ENCODE measurements at places on chromosomes 7 and 10.

- no peaks in the 10 kb centered on the region for H3K36me3 ChIP-seq
- no peaks in the 10 kb centered on the region for H3K4me1 ChIP-seq
- DNase-seq: no peak
- peaks cover 21% of the 10 kb centered on the region for H3K27me3 ChIP-seq
- H3K4me3 ChIP-seq: no peak overlapping the region
- no peak overlapping the region for H3K27ac ChIP-seq
These were observed 235.5 kb downstream of the ZNF92 start for GRCh38 chr7:65609131-65609530.

GRCh38 chr7:108293149-108293612, 163.0 kb upstream of the LAMB4 start:
- H3K27me3 ChIP-seq: peaks cover 5% of the 10 kb centered on the region
- no peak overlapping the region for H3K4me3 ChIP-seq
- DNase-seq: no peak
- no peaks in the 10 kb centered on the region for H3K36me3 ChIP-seq

DNA sequence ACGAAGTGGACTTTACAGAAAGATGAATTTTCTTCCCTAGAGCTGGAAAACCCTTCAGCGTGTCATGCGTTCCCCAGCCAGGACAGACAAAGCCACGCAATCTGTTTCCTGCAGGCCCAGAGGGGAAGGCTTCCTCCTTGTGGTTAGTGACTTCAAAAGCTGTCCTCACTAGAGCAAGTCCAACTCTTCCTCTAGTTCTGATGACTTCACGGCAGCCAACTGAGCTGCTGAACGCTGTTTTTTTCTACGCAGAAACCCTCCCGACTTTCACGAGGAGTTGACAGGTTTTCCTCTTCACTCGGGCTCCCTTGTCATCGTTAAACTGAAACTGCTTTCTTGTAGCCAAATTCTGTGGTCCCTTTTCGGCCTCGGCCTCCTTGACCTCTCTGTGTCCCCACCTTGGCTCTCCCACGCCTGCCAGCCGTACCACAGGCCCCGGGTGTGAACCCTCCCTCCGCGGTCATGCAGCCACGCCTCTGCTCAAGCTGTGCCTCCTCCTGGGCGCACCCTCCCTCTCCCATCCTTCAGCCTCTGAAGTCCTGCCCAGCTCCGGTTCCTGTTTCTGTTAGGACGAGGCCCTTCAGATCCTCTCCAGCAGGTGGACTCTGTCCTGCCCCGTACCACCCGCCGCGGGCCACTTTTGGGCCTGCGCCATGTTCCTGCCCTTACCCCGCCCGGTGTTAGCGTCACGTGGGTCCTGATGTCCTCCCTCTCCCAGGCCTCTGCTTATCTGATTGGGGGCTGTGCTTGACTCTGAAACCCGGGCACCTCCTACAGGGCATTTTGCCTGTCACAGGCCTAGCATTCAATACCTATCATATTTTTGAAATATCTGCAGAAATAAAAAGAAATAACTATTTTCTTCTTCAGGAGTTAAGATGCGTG, 39.3 kb downstream of the CUX1 start:
- peak overlapping the region; percentile 92 for H3K4me3 ChIP-seq
- peaks cover 74% of the 10 kb centered on the region for H3K4me1 ChIP-seq
- peak overlapping the region; percentile 98 for H3K27ac ChIP-seq
- H3K27me3 ChIP-seq: no peaks in the 10 kb centered on the region
- peak; percentile 76 for DNase-seq

DNA sequence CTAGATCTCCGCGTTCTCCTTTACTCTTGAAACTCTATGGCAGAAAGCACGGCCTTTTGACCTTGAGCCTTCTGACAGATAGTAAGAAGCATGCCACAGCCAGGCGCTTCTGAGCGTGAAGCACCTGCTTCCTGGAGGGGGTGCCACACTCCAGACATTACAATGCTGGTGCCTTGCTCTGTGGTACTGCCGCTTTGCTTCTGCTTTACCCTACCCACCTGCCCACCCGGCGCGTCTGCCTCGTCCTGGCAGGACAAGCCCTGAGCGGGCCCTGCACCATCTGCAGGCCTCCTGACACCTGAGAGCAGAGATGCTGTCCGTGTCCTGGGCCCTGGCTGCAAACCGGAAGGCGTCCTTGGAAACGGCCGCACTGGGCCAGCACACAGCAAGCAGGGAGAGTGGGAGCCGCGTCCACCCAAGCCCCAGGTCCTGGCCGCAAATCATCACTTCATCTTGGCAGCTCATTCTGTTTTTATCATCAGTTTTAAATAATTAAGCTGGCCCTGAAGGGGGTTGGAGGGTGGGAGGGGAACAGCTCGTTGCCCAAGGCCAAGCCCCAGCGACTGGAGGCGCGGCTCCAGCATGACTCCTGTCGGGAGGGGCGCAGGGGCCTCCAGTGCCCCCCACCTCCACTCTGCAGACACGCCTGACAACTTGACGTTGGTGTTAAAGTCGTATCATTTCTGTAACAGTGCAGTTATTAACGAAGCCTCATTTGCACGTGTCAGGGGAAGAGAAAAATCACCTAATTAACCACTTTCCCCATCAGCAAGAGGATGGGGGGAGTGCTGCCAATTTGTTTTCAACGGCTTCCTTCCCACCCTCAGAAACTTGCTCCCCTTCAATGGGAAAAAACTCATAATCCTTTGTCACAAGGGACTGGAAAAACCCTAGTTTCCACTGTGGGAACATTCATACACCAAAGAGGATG, 132.2 kb downstream of the MAD1L1 start:
- H3K27me3 ChIP-seq: no peaks in the 10 kb centered on the region
- H3K36me3 ChIP-seq: no peaks in the 10 kb centered on the region
- peak overlapping the region; percentile 82 for H3K4me3 ChIP-seq
- H3K4me1 ChIP-seq: peaks cover 69% of the 10 kb centered on the region
- DNase-seq: peak; percentile 61
- H3K27ac ChIP-seq: peak overlapping the region; percentile 94

DNA sequence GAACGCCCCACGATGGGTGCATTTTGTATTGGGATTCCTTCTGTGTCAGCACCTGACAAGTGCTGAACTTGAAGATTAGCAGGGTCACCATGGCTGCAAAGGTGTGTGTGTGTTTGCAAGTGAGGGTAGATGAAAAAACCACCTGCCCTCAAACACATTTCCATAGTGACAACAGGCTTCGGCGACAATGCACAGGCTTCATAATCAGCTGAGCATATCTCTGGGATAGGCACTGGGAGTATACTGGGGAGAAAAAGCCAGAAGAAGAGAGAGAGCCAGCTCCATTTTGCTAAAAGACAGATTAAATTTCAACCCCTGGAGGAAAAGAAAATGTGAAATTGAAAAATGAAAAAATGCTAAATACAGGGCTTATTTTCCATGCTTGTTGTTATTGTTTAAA, 656.1 kb downstream of the INHBA start:
- no peak for DNase-seq
- no peaks in the 10 kb centered on the region for H3K4me1 ChIP-seq
- H3K27me3 ChIP-seq: no peaks in the 10 kb centered on the region
- no peak overlapping the region for H3K4me3 ChIP-seq
- no peaks in the 10 kb centered on the region for H3K36me3 ChIP-seq

DNA sequence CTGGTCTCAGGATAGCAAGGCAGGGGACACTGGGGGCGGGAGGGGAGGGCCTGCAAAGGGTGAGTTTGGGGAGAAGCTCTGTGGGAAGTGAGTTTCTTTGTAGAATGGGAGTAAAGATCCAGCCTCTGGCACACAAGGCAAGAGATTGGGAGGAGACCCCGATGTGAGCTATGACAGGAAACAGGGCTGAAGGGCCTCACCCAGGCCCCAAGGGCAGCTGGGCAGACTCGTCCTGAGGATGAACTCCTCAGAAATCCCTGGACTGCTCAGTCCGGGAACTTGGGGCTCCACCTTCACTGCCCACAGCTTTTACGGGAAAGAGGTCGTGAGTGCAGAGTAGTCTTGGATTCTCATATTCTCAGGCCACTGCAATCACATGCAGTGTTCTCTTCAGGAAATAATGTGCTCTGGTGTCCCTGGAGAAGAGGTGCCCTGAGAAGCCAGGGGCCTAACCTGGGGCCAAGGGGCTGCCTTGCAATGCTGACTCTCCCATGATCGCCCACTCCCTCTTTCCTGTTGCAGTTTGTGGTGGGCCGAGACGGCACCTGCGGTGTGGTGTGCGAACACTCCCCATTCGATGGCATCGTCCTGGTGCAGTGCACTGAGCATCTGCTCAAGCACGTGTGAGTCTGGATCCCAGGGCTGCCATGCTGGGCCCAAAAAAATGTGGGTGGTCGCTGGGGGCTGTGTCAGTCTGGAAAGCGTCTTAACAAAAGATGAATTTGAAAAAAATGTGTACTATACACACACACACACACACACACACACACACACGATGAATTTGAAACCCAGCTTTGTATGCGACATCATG, 31.3 kb upstream of the C10orf53 start:
- H3K27me3 ChIP-seq: peaks cover 32% of the 10 kb centered on the region
- no peak overlapping the region for H3K4me3 ChIP-seq
- H3K4me1 ChIP-seq: peaks cover 8% of the 10 kb centered on the region
- no peak overlapping the region for H3K27ac ChIP-seq

DNA sequence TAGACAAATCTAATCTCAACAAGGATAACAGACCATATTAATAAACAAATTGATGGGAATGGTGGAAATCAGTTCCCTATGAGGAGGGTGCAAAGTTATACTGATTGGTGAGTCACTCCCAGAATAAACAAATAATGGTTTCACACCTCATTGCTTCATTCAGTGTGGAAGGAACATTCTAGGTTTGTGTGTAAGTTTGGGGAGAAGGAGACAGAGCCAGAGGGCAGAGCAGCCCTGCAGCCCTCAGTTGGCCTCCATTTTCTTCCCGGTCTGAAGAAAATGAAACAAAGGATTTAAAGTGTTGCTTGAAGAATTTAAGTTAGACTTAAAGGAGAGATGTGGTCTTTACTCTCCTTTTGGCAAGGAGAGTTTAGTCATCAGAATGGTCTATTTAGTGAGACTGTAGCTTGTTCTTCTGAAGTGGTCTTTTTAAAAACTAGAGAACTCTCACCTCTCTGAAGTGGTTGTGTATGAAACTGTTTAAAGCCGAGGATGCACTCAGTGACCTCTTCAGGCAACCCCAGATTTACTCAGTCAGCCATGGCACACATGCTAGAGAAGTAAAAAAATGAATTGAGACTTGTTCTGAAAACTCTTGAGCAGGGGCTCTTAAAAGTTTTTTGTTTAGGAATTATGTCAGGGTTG, 27.2 kb downstream of the IKZF1 start:
- H3K4me1 ChIP-seq: peaks cover 20% of the 10 kb centered on the region
- H3K27ac ChIP-seq: no peak overlapping the region
- H3K4me3 ChIP-seq: no peak overlapping the region
- H3K27me3 ChIP-seq: no peaks in the 10 kb centered on the region

GRCh38 chr7:27125986-27126394, 4.6 kb downstream of the HOXA4 start:
- peaks cover 28% of the 10 kb centered on the region for H3K27me3 ChIP-seq
- H3K27ac ChIP-seq: no peak overlapping the region
- no peaks in the 10 kb centered on the region for H3K36me3 ChIP-seq

- no peak overlapping the region for H3K4me3 ChIP-seq
- no peak overlapping the region for H3K27ac ChIP-seq
- DNase-seq: no peak
- H3K27me3 ChIP-seq: no peaks in the 10 kb centered on the region
- no peaks in the 10 kb centered on the region for H3K4me1 ChIP-seq
These were observed 369.6 kb upstream of the VWC2 start for GRCh38 chr7:49403844-49404243.

DNA sequence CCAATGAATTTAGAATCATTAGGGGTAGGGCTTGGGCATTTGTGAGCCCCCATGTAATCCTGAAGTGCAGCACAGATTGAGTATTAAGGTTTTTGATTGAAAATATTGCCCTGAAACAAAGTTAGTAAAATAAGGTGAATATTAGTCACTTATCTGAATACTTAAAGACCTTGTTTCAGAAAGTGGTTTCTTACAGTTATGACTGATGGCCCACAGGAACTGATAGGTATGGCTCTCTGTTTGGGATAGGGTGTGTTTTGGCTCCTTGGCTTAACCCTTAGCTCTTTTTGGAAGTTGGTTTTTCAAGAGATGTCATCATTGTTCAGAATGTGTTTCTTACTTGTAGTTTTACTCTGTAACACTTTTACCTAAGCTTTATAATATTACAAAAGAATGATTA, 34.8 kb downstream of the MDFIC start:
- peaks cover 66% of the 10 kb centered on the region for H3K4me1 ChIP-seq
- no peak overlapping the region for H3K4me3 ChIP-seq
- H3K27me3 ChIP-seq: no peaks in the 10 kb centered on the region
- peaks cover 58% of the 10 kb centered on the region for H3K36me3 ChIP-seq
- DNase-seq: no peak

GRCh38 chr7:17523813-17524739, 225.6 kb downstream of the AHR start:
- no peak overlapping the region for H3K4me3 ChIP-seq
- no peaks in the 10 kb centered on the region for H3K4me1 ChIP-seq
- no peaks in the 10 kb centered on the region for H3K36me3 ChIP-seq
- no peak for DNase-seq
- H3K27ac ChIP-seq: no peak overlapping the region
- H3K27me3 ChIP-seq: no peaks in the 10 kb centered on the region

GRCh38 chr7:27914409-27914808, 174.4 kb downstream of the TAX1BP1 start:
- H3K36me3 ChIP-seq: peaks cover 24% of the 10 kb centered on the region
- peaks cover 24% of the 10 kb centered on the region for H3K4me1 ChIP-seq
- no peak for DNase-seq
- H3K27ac ChIP-seq: no peak overlapping the region
- no peaks in the 10 kb centered on the region for H3K27me3 ChIP-seq

GRCh38 chr7:117124591-117125220, 171.4 kb downstream of the ST7 start:
- H3K27ac ChIP-seq: no peak overlapping the region
- DNase-seq: no peak
- no peak overlapping the region for H3K4me3 ChIP-seq
- no peaks in the 10 kb centered on the region for H3K4me1 ChIP-seq
- no peaks in the 10 kb centered on the region for H3K36me3 ChIP-seq
- H3K27me3 ChIP-seq: no peaks in the 10 kb centered on the region

GRCh38 chr10:130341356-130341755, 205.2 kb downstream of the GLRX3 start:
- H3K27ac ChIP-seq: no peak overlapping the region
- no peak overlapping the region for H3K4me3 ChIP-seq
- no peaks in the 10 kb centered on the region for H3K27me3 ChIP-seq
- no peaks in the 10 kb centered on the region for H3K4me1 ChIP-seq
- no peak for DNase-seq

- no peak overlapping the region for H3K4me3 ChIP-seq
These were observed 151.8 kb downstream of the KCNMA1 start for GRCh38 chr10:77485847-77486246.

GRCh38 chr7:43508461-43508860, 74.4 kb upstream of the STK17A start:
- H3K4me3 ChIP-seq: no peak overlapping the region
- DNase-seq: no peak
- no peak overlapping the region for H3K27ac ChIP-seq

- H3K36me3 ChIP-seq: peaks cover 33% of the 10 kb centered on the region
- H3K4me1 ChIP-seq: peaks cover 65% of the 10 kb centered on the region
- no peak for DNase-seq
- peak overlapping the region; percentile 13 for H3K27ac ChIP-seq
These were observed 1.1 kb downstream of the SP4 start for GRCh38 chr7:21429021-21429420.

All from activated B cell treated with CpG ODN at 0.5 μM for 24 hours (primary cell).